ENCODE measurements at places on chromosomes 2 and 18.

- no peak for DNase-seq
Measured at GRCh38 chr2:203706403-203706802, at the start of gene CD28. Gene CD28 (plus strand): TSS chr2:203706639. CDS start chr2:203706697, 58 bp downstream.

DNA sequence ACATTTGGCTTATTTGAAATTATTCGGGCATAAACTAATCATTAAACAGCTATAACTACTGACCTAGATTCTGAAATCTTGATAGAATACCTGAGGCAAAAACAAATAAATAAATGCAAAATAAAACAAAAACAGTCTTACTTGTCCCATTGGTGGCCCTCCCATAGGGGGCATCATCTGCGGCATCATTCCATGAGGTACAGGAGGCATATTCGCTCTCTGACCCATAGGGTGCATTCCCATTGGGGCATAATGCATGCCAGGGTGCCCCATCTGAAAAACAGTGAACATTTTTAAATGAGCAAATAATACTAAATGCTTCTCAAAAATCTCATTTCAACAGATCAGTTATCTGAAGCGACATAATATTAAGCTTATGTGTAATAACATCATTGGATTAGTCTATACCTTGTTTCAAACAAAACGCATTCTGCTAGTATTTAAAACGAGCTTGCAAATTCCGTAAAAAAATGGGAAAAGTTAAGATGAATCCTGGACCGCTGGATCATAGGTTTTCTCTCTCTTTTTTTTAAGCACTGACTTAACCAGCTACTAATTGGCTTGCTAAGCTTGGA is 1.3 kb downstream of the PRPF40A start:
- DNase-seq = no peak

DNA sequence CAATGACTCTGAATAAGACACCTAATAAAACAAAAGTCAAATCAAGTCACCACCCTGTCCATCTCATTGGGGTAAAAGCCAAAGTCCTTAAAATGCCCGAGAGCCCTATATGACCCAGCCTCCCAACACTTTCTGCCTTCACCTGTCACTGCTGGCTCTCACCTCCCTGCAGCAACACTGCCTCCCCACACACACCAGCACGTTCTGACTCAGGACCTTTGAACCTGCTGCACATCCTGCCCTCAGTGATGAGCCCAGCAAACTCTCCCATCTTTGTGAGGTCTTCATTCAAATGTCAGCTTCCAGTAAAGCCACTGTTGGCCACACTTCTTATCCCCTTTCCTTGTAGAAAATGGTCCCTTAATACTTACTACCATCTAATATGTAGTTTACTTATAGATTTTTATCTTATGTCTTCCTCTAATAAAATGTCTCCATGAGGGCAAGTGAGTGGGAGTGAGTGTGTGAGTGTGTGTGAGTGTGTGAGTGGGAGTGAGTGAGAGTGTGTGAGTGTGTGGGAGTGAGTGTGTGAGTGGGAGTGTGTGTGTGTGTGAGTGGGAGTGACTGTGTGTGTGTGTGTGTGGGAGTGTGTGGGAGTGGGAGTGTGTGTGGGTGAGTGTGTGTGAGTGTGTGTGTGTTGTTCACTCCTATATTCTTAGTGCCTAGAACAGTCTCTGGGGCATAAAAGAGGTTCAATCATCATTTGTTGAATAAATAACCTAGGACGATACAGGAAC is 504.7 kb downstream of the EIPR1 start:
- no peak for DNase-seq

DNA sequence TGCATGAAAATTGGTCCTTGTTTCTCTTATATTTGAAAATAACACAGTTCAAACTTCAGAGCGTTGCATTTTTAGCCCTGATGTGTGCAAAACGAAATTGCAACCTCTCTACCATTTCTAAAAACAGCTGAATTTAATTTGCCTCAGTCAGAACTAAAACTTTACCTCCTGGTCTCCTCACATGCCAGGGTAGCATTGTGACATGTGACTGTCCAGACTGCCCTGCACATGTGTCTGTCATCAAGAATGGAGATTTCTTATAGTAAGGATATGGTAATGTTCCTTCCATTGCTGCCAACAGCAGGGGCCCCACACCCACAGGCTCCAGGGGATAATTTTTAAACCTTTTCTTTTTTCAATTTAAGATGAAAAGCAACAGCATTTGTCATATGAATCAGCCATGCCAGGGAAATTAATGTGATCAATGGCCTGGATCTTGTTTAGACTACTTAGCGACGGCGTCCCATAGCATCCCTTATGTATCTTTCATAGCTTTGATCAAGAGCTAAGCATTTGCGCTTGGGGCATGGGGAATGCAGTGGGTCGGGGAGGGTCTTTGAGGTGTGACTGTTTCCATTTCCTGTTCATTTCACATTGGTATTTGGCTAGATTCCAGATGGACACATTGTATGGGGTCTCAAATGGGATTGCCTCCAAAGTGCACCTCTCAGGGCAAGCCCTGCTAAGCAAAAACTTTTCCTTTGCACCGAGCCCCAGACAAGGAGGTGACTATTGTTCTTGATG is 92.4 kb upstream of the RASGRP3 start:
- DNase-seq = no peak

DNA sequence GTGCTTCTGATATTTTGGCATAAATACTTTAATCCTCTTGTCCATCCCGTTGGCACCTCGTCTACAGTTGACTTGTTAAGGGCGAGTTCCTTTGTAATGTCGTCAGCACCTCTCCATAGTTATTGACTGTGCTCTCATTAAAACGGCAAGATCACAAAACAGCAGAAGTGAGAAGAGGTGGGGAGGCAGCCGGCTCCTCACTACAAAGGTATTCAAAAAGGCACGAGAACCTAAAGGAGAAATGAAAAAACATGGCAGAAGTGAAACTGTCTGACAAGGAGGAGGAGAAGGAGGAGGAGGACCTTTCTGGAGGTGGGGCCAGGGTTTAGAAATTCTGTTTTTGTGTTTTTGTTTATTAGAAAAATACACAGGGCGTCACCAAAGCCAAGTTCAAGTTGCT is 235.6 kb downstream of the BCL11A start:
- no peak for DNase-seq

DNA sequence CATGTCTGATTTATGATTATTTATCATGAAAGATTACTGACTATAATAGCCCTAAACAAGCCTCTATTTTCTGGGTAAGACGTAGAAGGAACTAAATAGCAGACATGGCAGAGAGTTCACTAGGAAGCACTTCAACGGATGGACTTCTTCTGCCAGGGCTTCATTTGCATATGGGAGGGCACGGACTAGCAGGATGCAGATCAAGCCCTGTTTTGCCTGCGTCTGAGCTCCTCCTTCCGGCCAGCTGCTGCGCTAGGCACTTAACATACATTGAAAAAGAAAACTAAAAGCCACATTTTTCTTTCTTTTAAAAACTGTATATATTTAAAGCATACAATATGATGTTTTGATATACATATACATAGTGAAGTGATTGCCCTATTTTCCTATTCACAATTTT is 340.0 kb upstream of the MEX3C start:
- peak; percentile 21 for DNase-seq

GRCh38 chr18:11654736-11655605 is 34.1 kb upstream of the GNAL start:
- DNase-seq = no peak

DNA sequence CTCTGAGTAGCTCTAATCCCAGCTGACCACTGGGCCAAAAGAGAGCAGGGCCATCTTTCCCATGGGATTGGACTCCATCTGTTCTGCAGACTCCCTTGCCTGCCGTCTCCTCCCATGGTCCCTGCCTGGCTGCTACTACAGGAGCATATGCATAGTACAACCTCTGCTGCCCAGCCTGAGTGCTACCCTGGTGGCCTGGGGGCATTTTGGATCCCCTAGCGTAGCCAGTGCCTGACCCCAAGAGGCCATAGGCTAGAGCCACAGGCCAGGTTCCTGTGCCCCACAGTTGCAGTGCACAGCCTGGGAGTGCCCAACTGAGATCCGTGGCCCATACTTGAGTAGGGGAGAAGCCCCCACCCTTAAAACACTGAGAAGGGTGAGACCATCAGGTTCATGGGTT is 280.3 kb downstream of the CCDC85A start:
- DNase-seq = no peak

DNA sequence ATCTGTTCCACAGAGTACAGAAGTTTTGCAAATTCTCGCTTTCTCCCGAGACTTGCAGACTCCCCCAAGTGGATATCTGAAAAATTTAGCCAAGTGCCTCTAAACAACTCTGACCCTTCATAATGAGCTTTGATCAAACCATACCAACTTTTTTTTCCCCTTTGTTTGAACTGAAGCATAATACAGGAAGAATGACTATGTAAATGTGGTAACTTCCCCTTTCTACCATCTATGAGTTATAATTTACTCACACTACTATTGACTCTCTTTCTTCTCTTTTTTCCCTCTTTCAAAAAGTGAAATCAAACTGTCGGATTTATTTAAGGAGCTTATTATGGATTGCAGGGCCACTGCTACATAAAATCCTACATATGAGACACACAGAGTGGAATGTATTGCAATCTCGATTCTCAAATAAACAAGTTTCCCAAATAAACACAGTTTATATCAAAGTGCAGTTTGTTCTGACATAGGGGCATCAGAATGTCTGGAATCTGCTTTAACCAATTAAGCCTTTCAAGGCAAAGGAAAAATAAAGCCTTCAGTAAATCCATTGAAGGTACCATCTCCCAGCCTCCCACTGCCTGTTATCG is 1.4 kb upstream of the ZNF804A start:
- no peak for DNase-seq

- no peak for DNase-seq
Measured at GRCh38 chr2:25307949-25308557, 33.7 kb downstream of the DNMT3A start.

- DNase-seq = no peak
Measured at GRCh38 chr2:27489118-27489497, 435 bp downstream of the IFT172 start.

- DNase-seq = no peak
Measured at GRCh38 chr2:223108351-223109050, 56.5 kb downstream of the KCNE4 start.

GRCh38 chr2:177669625-177670330 is 277.2 kb downstream of the AGPS start:
- no peak for DNase-seq

GRCh38 chr2:127000937-127001336 is 102.2 kb downstream of the TEX51 start:
- DNase-seq = no peak

GRCh38 chr2:69017835-69018234 is 4.9 kb downstream of the ANTXR1 start:
- DNase-seq = no peak

- DNase-seq = no peak
Measured at GRCh38 chr2:9740382-9741073, 102.7 kb upstream of the TAF1B start.

- DNase-seq = no peak
Measured at GRCh38 chr18:30211112-30211511, 831.4 kb downstream of the DSC3 start.

DNA sequence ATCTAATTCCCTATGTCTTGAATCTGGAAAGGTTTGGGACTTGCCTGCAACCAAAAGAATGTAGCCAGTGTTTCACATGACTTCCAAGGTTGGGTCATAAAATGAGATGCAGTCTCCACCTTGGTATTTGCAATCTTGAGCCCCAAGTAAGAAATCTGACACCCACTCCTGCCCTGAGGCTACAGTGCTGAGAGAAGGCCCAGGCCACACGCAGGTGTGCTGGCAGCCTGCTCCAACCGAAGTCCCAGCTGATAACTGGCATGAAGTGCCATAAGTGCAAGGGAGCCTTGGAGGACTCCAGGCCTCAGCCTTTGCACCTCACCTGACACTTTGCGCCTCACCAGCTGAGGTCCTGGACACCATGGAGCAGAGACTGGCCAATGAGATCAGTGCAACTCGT is 182.7 kb downstream of the ANAPC1 start:
- no peak for DNase-seq

DNA sequence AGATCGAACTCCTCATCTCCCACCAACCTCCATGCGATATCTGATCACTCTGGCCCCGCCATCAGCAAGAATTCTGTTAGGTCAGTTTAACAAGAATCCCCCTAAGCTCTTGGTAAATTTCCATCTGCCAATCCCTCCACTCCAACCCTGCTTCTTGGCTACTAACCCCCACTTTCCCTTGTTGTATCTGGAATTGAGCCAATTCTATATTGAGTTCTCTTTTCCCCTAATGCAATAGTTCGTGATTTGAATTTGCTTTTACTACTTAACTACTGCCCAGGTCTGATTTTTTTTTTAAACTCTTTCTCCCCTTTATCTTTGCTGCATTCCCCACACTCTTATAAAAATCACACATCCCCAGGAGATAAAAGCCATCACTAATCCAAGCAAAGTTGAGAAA is 159.3 kb upstream of the STK17B start:
- DNase-seq = no peak

GRCh38 chr18:8962855-8963635 is 139.5 kb upstream of the NDUFV2 start:
- DNase-seq = no peak

DNA sequence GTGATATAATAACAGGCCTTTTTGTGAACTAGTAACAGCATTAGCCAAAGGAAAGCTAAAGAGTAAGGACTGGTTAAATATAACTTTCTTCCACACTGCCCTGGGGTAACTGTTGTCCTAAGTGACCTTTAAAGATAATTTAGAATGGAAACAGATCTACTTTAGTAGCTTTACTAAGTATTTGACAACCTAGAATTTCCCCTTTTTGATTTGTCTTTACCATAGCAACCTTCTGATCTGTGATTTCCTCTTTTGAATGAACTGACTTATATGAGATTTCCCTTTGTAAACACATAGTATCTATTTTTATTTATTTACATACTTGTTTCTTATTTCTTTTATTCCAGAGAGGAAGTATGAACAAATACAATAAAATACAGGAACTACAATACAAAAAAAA is 10.5 kb upstream of the KLF7 start:
- DNase-seq = no peak

- DNase-seq = no peak
Measured at GRCh38 chr2:204131621-204132020, 195.1 kb downstream of the ICOS start.

DNA sequence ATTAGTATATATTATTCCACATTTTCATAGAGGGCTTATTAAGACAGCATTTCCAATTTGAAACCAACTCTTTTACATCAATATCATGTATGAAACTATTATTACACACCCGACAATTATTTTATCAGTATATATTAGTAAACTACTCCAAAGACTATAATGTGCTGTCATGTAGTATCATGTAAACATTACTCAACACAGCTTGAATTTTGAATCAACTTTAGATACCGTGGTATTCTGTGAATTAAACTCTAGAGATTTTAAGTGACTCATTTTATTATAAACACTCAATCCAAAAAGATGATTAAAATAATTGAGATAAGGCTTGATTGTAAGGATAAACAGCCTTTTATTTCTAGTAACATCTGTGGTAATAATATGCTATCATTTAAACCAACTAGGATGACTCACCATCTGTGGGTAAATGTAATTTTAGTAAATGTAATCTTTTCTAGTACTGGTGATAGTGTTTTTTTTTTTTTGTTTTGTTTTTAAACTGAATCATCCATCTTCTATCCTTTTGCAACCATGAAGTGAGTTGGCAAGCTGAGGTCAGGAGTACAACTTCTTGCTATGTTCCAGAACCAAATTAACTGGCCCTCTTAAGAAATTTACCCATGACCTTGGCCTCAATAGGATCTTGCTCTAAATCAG is 144.3 kb upstream of the SMAD7 start:
- DNase-seq = no peak

All from NCI-H187 treated with DMSO at 0.1 percent for 48 hours (cell line).